Fibroblast of villous mesenchyme (primary cell): ENCODE measurements at places on chromosomes 1 and 21. TPM values are rescaled to one million over a fixed set of nuclear protein-coding genes. Genes with fewer than 3 reads are reported as not detected.

The ANGPTL3 gene
- under 0.01 TPM in 1 of 2 replicates, not detected in the other for total RNA-seq

The MROH7 gene
- total RNA-seq: under 0.01 TPM in 1 of 2 replicates, not detected in the other

GRCh38 chr1:147413110-147413605, 128.1 kb upstream of the BCL9 start:
- no peak for DNase-seq

The NUP210L gene
- total RNA-seq: under 0.01 TPM in 1 of 2 replicates, not detected in the other

- DNase-seq: no peak
Observed at GRCh38 chr1:210074904-210075303, 136.9 kb downstream of the SYT14 start.

DNA sequence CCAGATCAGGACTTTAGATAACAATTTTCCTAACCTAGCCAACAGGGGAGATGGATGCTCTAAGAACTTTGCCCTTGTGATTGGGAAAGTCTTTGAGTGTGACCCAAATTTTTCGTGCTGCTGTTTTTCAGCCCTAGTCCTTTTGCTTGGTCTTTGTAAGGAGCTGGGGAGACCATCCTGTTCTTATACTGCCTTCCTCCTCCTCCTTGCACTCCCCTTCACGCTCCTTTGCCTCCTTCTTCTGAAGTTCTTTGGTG, 5.7 kb downstream of the KCNQ4 start:
- no peak for DNase-seq

The TNNT2 gene
- 0.64 and 3.5 TPM in 2 replicates for total RNA-seq

DNA sequence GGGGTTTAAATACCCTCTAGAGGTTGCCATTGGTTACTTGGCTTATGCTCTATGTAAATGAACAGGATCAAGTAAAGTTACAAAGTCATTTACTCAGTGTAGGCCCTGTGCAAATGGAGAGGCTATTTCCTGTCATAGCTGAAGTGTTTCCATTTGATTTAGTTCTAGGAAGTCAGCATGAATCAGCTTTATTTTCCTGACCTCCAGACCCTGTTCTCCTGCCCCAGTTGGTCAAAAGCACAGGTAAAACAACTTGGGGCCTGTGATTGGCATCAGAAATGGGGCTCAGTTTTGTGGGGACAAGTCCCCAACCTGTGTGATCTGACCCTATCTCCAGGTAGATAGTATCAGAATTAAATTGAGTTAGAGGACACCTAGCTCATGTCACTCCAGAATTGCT, 239.9 kb downstream of the HHAT start:
- DNase-seq: no peak

The KAZN gene
- 8.6 and 10.6 TPM in 2 replicates for total RNA-seq

GRCh38 chr1:87108228-87108627, 193.8 kb downstream of the HS2ST1 start:
- DNase-seq: no peak

- DNase-seq: no peak
Observed at GRCh38 chr1:244010191-244010590, 40.9 kb upstream of the ZBTB18 start.

DNA sequence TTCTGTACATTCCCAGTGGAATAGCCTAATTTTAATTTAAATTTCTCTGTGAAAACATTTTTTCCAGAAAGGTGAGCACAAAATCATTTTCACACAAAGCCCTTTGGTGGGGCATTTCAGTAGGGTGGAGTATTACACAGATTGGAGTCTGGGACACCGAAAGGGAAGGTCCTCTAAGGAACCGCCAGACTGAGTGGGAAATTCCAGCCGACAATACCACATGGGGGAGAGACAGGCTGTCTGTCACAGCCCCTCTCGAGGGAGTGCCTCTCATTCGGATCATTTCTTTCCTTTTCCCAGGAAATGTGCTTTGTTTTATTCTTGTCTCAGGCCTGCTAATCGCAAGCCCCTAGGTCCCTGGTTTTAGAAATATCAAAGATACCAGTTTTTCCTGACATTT, 150.6 kb upstream of the HOOK1 start:
- no peak for DNase-seq
